Transverse colon (tissue), 4 donors: ENCODE measurements at places on chromosomes 5 and 9.

- no peak overlapping the region for H3K4me3 ChIP-seq
- no peaks in the 10 kb centered on the region for H3K36me3 ChIP-seq
- no peaks in the 10 kb centered on the region for H3K27me3 ChIP-seq
- H3K27ac ChIP-seq = no peak overlapping the region
- H3K4me1 ChIP-seq = no peaks in the 10 kb centered on the region
Observed at GRCh38 chr5:134273642-134274395, 47.9 kb upstream of the PPP2CA start.

DNA sequence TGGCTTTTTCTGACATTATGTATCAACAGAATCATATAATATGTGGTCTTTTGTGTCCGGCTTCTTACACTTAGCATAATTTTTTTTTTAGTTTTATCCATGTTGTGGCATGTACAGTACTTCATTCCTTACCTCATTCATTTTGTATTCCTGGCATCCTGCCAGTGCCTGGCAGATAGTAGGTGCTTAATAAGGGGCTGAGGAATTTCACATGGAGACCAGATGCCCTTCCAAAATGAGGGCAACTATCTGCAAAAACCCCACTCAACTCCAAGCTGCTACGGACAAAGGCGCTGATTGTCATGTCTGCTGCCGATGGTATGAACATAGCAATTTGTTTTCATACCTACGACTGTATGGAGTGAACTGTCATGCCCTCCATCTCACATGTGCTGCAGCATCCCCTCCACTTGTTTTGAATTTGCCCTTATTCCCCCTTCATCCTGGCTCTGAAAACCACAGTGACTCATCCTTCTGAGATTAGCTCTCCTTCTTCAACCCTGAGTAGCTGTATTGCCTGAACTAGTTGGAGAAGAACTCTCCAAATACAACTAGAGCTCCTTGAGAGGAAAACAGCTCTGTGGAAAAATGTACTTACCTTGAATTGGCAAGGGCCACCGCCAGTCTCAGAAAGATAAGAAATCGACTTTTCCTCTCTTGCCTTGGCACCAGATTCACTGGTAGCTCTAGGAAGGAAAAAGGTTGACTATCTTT, 41.3 kb upstream of the FOXE1 start:
- DNase-seq = no peak
- no peak overlapping the region for H3K4me3 ChIP-seq
- H3K27ac ChIP-seq = no peak overlapping the region
- no peaks in the 10 kb centered on the region for H3K4me1 ChIP-seq
- H3K36me3 ChIP-seq = no peaks in the 10 kb centered on the region
- H3K27me3 ChIP-seq = peaks cover 14% of the 10 kb centered on the region

DNA sequence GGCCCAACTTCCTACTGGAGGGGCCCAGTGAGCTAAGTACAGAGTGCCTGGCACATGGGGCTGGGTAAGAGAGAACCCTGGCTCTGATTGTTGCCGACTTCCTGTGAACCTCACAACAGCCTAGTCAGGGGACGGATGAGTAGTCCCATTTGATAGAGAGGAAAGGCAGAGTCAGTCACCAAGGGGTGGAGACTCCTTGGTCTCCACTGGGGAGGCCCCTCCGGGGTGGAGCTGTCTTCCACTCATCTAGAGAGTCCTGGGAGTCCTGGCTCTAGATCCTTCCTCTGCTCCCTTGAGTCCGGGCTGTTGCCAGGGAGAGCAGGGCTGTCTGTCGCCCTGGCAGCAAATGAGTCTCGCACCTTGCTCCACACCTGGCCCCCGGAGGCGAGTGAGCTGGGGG, 8.0 kb downstream of the GRK6 start:
- no peak for DNase-seq
- no peaks in the 10 kb centered on the region for H3K27me3 ChIP-seq
- no peak overlapping the region for H3K4me3 ChIP-seq
- no peak overlapping the region for H3K27ac ChIP-seq
- H3K36me3 ChIP-seq = peaks cover 9% of the 10 kb centered on the region
- H3K4me1 ChIP-seq = peaks cover 20% of the 10 kb centered on the region

GRCh38 chr5:100165309-100165708, 369.9 kb upstream of the FAM174A start:
- H3K36me3 ChIP-seq = no peaks in the 10 kb centered on the region
- DNase-seq = no peak
- H3K27me3 ChIP-seq = no peaks in the 10 kb centered on the region
- H3K4me3 ChIP-seq = no peak overlapping the region
- H3K4me1 ChIP-seq = no peaks in the 10 kb centered on the region

- no peaks in the 10 kb centered on the region for H3K4me1 ChIP-seq
- H3K27ac ChIP-seq = peak overlapping the region; percentile 53
- no peaks in the 10 kb centered on the region for H3K36me3 ChIP-seq
Observed at GRCh38 chr9:115058175-115058574, 59.8 kb downstream of the TNC start.

- H3K27ac ChIP-seq = no peak overlapping the region
- DNase-seq = no peak
- H3K4me1 ChIP-seq = no peaks in the 10 kb centered on the region
- H3K27me3 ChIP-seq = no peaks in the 10 kb centered on the region
Observed at GRCh38 chr5:52746539-52746938, 41.2 kb upstream of the ITGA1 start.

- no peak for DNase-seq
- no peak overlapping the region for H3K27ac ChIP-seq
- no peaks in the 10 kb centered on the region for H3K4me1 ChIP-seq
- H3K36me3 ChIP-seq = no peaks in the 10 kb centered on the region
- H3K27me3 ChIP-seq = no peaks in the 10 kb centered on the region
Observed at GRCh38 chr5:97554977-97555643, 372.1 kb upstream of the RIOK2 start.

DNA sequence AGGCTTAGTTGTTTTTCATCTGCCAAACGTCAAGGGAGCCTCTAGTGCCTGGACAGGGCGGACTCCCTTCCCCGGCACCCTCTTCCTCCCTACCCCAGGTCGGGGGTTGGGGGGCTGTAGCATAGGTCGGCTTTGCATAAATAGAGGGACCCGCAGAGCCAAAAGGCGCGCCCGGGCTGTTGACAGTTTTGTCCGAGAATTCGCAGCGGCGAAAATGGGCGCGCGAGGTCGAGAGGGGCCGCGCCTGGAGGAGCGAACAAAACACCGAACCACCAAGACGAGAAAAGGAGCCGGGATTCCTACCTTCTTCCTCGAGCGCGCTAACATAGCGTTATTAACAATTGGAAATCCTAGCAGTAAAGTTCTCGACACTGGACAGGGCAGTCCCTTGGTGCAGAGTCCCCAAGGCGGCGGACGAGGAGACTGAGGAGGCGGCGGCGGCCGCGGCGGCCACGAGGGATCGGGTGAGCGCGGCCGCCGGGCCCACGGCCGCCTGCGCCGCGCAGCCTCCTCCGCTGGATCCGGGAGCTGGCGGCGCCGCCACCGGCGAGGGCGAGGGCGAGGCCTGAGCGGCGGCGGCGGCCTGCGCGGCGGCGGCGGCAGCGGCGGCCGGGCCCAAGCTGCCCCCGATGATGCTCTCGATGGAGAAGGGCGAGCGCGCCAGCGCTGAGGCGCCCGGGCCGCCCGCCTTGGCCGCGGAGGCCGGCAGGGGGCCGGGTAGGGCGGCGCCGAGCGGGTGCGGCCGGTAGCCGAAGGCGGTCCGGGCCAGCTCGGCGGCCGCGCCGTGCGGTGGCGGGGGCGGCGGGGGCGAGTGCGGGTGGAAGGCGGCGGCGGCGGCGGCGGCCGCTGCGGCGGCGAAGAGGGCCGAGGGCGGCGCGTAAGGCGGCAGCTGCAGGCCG, 1.7 kb downstream of the FOXD1 start:
- DNase-seq = no peak
- peak overlapping the region; percentile 25 for H3K4me3 ChIP-seq
- H3K27ac ChIP-seq = no peak overlapping the region
- peaks cover 92% of the 10 kb centered on the region for H3K27me3 ChIP-seq
- H3K4me1 ChIP-seq = peaks cover 24% of the 10 kb centered on the region

DNA sequence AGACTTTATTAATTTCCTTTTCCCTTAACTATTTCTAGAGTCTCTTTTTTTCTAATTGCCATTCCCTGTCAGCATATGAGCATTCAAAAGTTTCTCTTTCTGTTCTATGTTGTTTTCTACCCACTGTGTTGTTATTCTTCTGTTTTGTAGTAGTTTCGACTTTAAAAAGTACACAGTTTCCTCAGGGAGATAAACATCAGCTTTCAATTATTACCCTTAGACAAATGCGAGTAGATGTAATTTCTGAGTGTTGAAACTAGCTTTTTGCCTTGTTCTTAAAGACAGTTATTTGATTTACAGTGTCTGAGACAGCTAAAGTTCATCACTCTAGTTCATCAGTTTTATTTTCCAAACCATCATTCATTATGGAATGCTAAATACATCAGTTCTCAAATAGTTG, 19.5 kb downstream of the MTREX start:
- no peaks in the 10 kb centered on the region for H3K36me3 ChIP-seq
- H3K4me1 ChIP-seq = no peaks in the 10 kb centered on the region
- no peak overlapping the region for H3K4me3 ChIP-seq
- no peak overlapping the region for H3K27ac ChIP-seq

DNA sequence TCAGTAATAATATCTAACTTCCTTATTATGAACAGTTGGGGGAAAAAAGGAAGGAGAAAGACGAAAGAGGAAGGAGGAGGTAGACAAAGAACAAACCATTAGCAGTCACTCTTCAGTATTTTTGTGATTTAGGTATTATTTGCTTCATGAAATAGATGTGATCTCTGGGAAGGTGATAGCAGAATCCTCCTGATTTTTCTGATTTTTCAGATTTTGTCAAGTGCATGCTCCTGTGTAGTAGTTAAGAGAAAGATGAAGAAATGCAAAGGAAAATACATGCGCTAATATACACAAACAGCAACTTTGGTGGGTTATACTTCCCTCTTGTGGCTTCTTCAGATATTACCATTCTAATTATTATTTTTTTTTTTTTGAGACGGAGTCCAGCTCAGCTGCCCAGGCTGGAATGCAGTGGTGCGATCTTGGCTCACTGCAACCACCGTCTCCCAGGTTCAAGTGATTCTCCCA, 31.6 kb downstream of the LMNB1 start:
- no peak overlapping the region for H3K4me3 ChIP-seq
- no peaks in the 10 kb centered on the region for H3K27me3 ChIP-seq
- H3K4me1 ChIP-seq = no peaks in the 10 kb centered on the region
- DNase-seq = no peak

DNA sequence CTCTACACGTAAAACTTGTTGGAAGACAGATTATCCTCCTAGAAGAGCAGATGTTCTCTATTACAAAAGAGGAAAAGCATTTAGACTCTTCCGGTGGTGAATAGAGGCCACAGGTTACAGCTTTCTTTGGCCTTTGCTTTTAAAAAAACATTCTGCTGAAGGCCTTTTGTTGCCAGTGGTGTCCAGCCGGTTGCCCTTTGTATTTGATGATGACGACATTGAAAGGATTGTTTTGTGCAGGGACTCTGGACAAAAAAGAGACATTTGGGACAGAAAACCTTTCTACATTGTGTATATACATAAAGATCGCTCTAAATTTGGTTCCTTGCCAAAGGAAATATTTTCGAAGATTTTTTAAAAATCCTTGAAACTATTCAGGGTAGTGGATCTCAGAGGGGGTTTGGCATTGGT, 180.3 kb downstream of the C9orf152 start:
- no peaks in the 10 kb centered on the region for H3K27me3 ChIP-seq
- no peaks in the 10 kb centered on the region for H3K36me3 ChIP-seq
- peak overlapping the region; percentile 2 for H3K27ac ChIP-seq

GRCh38 chr5:54876976-54877375, 108.4 kb downstream of the ESM1 start:
- H3K4me3 ChIP-seq = no peak overlapping the region
- no peak overlapping the region for H3K27ac ChIP-seq
- no peaks in the 10 kb centered on the region for H3K36me3 ChIP-seq
- no peak for DNase-seq
- no peaks in the 10 kb centered on the region for H3K4me1 ChIP-seq

- DNase-seq = no peak
- H3K36me3 ChIP-seq = no peaks in the 10 kb centered on the region
- H3K4me3 ChIP-seq = no peak overlapping the region
- peaks cover 25% of the 10 kb centered on the region for H3K27me3 ChIP-seq
Observed at GRCh38 chr5:400282-401145, 42.5 kb upstream of the EXOC3 start.

- H3K27ac ChIP-seq = no peak overlapping the region
- no peaks in the 10 kb centered on the region for H3K36me3 ChIP-seq
- H3K4me3 ChIP-seq = no peak overlapping the region
Observed at GRCh38 chr9:99274495-99274894, 52.4 kb downstream of the SEC61B start.
